ENCODE measurements at places on chromosomes 13 and 19.

DNA sequence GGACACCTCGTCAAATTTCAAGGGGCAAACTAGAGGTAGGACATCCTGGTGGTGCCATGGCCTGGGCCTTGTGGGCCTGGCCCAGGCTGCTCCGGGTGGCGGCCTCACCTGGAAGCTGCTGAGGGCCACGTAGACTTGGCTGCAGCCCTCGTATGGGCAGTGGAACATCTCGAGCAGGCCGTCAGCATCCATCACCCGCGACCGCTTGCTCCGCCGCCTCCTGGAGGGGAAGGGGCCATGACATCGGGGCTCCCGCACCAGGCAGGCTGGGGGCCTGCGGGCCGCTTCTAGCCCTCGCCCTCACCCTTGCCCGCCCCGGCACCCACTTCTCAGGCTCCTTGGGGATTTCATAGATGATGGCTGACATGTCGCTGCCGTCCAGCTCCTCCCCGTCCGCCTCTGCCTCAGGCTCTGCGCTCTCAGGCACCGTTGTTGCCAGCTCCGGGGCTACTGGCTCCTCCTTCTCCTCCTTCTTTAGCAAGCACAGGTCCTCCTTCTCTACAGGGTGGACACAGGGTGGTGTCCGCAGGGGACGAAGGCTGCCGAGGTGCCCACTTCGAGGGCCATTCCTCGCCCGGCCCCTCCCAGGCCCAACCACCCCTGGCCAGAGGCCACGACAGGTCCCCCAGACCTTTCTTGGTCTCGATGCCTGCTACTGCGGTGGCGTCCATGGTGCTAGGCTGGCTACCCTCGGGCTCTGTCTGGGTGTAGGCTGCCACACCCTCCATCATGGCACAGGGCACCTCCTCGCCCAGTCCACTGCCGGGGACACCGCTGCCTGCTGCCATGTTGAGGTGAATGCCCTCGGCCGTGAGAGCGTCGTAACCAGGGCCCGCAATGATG lies 6.0 kb upstream of the ELAVL3 start:
- no peak for DNase-seq

- no peak for DNase-seq
Observed at GRCh38 chr19:1325568-1326294, 40.1 kb downstream of the EFNA2 start.

GRCh38 chr19:18408053-18408476 lies 10.6 kb upstream of the LRRC25 start:
- no peak for DNase-seq

- no peak for DNase-seq
Observed at GRCh38 chr13:102589301-102589822, 7.4 kb upstream of the TPP2 start.

DNA sequence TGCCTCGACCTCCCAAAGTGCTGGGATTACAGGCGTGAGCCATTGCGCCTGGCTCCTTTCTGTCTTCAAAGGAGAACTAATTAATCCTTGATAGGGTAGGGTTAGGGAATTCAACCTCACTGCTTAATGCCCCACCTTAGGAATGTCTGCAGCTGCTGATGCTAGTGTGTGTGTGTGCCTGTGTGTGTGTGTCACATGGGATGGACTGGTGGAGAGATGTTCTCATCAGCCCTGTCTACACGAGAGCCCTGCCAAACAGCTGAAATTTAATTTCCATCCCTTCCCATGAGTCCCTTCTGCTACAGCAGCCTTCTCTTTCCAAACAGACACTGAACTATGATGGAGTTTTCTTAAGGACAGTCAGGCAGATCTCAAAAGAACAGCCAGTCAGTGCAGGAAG lies 46.5 kb upstream of the CLDN10 start:
- no peak for DNase-seq

All from cortex of kidney (tissue), 1 donor.